Stimulated activated CD8-positive, alpha-beta memory T cell treated with anti-CD3 and anti-CD28 coated beads, Interleukin-4, amount 100 ng/mL, for 24 hours (primary cell): ENCODE measurements at places on chromosomes 11 and 22.

GRCh38 chr11:5229356-5229755 lies 2.5 kb upstream of the HBB start:
- DNase-seq, result no peak

DNA sequence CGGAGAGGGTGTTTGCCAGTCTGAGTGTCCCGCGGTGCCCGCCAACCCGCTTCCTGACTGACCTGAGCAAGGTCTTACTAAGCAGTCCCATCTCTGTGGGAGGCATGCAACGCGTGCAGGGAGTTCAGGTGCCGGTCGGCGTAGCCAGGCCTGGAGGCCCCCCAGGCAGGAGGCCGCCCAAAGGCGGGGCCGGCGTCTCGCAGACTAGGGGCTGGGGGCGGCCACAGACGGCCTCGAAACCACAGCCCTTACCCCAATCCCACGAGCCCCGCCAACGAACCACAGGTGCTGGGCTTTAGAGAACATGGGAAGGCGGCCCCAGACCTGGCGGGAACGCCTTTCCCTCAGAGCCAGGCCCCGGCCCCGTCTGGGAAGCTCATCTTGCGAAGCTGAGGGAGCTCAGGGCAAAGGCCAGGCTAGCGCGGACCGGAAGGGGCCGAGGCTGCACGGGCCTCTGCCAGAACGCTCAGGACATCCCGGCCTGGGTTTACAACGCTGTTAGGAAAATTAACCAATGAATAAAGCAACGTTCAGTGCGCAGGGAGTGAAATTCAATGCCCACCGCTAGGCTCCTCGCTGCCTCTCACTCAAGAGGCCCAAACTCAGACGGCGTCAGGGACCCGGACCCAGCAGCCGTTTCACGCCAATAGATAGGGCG lies 2.1 kb upstream of the MTFP1 start:
- peak; percentile 39 for DNase-seq

- no peak for DNase-seq
These were observed 16.6 kb downstream of the OR10D3 start for GRCh38 chr11:124199702-124200101.

DNA sequence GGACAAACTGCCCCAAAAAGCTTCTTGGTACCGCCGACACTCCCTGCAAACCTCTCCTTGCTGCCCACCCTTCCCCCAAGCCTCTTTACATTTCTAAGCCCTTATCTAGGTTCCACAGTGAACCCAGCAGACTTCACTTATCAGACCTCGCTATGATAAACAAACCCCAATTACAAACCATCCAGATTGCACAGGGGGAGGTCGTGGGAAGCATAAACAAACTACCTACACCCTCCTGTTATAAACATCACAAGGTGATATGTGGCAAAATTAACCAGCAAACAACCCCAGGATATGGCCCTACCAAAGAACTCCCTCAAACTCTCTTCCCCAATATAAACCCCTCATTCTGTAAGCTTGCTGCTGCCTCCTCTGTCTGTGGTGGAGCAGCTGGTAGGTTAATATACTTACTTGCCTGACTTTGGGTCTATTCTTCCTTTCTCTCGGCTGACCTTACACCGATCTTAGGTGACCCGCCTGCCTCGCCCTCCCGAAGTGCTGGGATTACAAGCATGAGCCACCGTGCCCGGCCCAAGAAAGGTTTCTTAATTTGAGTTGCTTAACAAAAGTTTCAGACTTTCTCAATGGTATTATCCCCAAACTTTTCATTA lies 66.0 kb upstream of the TENM4 start:
- DNase-seq, result no peak

DNA sequence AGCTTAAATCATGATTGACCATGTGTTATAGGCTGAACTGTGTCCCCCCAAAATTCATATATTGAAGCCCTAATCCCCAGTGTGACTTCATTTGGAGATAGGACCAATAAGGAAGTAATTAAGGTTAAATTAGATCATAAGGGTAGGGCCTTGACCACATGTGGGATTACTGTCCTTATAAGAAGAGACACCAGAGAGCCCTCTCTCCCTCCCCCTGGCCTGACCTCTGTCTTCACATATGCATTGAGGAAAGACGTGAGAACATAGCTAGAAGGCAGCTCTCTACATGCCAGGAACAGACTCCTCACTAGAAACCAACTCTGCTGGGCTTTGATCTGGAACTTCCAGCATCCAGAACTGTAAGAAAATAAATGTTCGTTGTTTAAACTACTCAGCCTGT lies 13.6 kb upstream of the NUP50 start:
- DNase-seq, result no peak

GRCh38 chr11:92752122-92752521 lies 217.3 kb upstream of the MTNR1B start:
- DNase-seq, result no peak

DNA sequence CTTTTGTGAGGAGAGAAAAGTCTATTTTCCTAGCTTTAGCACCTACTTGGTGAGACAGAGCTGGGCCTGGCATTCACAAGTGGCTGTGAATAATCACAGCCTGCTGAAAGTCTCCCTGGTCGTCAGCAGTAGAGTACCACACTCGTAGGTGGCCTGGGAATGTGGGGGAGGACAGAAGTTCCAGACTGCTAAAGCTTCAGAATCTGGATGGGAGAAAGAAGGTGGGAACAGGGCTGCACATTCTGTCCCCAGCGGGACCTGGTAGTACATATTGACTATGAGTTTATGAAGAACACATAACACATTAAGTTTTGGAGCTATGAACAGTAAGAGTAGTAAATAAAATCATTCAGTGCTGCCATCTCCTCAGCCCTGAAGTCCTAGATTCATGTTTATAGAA lies 19.0 kb upstream of the LIMK2 start:
- DNase-seq, result no peak

DNA sequence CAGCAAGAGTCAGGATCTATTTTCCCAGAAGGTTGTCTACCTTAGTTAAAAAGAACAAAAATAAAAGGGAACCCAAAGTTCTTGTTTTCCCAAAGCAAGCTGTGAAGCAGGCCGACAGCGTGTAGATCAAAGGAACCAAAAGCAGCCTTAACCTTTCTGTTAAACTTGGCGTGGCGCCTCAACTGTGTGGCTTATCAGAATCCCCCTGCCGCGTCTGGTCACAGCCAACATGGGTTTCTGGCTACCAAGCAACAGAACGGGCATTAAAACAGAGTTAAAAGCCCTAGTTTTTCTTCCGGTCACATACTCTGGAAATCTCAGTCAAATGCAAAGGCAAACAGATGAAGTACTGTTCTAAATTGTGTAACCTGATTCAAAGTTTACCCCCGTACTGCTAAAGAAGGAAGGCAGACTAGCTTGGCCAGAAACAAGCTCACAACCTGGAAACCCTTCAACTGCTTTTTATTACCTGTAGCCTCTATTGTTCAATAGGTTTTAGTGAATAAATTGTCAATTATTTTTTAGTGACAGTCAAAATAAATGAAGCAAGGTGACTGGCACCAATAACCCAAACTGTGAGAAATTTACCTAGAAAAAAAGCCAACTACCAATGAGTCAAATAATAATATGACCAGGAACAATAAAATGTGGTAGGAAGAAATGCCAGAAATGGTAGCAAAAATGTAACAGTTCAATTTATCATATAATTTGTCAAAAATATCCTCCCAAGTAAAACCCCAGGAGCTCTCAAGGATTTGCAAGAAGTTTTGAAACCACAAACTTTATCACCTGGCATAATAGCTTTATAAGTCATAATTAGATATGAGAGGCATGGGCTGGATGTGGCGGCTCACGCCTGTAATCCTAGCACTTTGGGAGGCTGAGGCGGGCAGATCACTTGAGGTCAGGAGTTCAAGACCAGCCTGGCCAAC lies 21.4 kb downstream of the CHKA start:
- DNase-seq, result no peak

DNA sequence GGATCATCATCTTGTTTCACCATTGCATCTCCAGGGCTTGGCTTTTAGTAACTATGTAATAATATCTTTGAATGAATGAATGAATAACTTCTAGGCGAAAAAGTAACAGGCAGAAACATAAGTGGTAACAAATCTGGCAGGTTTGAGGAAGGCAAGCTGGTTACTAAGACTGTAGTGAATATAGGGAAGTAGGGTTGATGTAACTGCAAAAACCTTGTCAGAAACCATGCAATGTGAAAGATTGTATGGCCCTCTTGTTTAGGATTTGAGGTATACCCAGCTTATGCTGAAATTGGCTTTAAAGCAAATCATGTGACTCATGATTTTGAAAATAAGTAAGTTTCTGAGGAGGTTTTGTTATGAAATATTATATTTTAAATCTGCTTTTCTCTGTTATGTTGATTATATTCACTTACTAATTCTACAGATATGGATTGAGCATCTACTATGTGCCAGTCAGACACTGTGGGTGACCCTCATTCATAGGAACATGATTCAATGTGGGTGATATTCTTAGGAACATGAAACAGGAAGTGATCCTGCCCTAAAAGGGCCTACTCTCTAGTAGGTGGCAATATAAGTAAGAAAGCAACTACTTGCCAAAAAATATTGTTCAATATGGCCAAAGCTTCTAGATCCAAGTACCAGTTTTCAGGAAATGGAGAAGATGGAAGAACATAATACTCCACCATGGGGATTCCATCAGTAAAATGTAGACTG lies 115.5 kb upstream of the CCDC90B start:
- DNase-seq, result no peak

- peak; percentile 45 for DNase-seq
These were observed 20.2 kb downstream of the FADS3 start for GRCh38 chr11:61871158-61871597.

GRCh38 chr22:46763051-46763705 lies 728 bp downstream of the TBC1D22A start:
- DNase-seq, result no peak

DNA sequence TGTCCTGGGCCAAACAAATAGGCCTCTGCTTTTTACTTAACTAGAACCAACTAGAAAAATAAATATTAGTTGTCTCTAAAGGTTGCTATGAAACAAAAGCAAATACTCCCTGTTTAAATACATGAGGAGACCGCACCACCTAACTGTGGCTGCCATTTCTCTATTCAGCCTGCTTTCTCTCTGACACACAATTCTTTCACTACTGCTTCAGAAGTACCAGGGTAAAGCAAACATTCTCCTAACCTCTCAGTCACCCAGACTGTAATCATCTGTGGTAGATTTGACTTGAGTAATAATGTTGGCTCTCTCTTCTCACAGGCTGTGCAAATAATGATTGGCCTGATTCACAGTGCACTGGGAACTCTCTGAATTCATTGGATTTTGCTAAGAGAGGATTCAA lies 41.0 kb upstream of the MS4A8 start:
- no peak for DNase-seq

DNA sequence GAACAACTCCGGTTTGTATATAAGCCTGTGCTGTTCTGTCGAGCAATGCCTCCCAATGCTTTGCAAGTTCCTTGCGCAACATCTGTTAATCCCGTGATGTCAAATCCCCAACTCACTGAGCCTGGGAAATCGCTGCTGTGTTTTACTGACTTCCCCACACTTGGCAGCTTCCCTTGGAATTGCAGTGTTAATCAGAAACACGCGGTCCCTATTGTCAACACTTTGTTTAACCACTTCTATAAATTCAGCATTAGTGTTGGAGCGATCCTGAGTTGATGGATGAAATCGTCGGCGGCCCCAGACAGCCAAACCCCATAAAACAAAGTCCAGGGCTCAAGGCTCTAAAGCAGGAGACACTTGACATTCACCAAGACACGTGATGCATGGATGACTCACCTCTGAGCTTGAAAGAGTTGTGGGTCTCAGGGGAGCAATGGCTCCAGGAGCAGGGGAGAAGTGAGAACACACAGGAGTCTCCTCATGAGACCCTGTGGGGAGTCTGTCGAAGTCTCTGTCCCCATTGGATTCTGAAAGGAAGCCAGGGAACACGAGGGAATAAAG lies 555.3 kb downstream of the MIAT start:
- DNase-seq, result no peak

DNA sequence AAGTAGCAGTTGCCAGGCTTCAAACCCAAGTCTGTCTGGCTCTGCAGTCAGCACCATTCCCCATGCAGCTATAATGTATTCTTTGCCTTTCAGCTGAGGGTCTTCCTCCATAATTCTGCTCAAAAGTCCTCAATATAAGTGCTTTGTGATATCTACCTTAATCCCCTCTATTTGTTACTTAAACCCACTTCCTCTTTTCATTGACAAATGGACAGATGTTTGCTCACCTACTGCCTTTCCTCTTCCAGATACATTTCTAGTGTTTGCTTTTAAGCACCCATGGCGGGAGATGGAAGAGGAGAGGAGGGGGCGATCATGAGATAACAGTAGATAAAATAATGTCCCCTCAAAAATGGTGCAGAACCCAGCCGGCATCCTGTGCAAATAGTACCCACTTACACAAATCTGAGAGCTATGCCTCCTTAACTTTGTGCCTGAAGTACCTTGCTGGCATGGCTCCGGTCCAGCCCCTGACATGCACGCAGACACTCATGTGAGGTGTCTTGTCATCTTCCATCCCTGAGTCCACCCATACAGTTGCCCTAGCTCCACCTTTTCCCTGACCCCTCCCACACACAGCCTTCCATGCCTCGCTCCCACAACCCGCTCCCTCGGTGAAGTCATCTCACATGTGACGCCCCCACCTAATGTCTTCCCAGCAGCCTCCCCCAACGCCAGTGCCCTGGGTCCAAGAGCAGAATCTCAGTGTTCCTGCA lies 109.6 kb downstream of the TRIM29 start:
- no peak for DNase-seq

DNA sequence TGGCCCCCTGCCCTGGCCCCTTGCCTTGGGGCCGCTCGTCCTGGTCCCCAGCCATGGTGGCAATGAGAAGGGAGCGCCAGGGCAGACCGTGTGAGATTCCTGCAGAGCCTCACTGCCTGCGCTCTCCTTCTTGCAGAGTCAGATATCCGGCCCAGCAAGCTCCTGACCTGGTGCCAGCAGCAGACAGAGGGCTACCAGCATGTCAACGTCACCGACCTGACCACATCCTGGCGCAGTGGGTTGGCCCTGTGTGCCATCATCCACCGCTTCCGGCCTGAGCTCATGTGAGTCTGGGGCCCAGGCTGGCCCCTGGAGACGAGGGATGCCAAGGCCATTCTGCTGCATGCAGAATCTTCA lies 114.1 kb downstream of the MICAL2 start:
- peak; percentile 84 for DNase-seq

GRCh38 chr11:113035708-113036107 lies 74.5 kb downstream of the NCAM1 start:
- DNase-seq, result no peak

- no peak for DNase-seq
These were observed 12.3 kb downstream of the MYRF start for GRCh38 chr11:61764606-61765260.

DNA sequence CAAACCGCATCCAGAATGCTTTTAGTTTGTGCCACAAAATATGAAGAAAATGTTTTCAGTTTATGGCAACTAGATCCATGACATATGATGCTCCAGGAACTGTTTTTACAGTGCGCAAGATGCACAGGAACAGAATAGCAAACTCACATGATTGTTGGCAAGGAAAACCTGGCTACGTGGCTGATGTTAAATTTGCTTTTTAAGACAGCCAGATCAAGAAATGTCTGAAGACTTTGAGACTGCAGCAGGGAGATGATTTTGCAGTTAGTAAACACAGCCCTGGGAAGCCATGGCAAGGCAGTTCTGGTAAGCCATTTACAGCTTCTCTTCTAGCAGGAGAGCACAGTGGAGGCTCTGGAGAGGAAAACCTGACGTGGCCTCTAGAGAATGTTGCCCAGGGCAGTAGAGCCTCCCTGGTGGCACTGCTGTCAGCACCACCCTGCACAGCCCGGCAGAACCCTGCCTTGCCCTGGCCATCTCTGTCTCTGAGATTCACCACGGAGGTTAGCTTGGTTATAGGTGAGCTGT lies 69.8 kb upstream of the TNRC6B start:
- no peak for DNase-seq

GRCh38 chr22:42865536-42865935 lies 8.5 kb upstream of the ARFGAP3 start:
- DNase-seq, result no peak
